ENCODE measurements at places on chromosomes 5 and 9.

- DNase-seq: no peak
These were observed 10.8 kb upstream of the CPLX2 start for GRCh38 chr5:175860531-175861045.

GRCh38 chr5:138469540-138470321, 4.5 kb downstream of the EGR1 start:
- DNase-seq: no peak

DNA sequence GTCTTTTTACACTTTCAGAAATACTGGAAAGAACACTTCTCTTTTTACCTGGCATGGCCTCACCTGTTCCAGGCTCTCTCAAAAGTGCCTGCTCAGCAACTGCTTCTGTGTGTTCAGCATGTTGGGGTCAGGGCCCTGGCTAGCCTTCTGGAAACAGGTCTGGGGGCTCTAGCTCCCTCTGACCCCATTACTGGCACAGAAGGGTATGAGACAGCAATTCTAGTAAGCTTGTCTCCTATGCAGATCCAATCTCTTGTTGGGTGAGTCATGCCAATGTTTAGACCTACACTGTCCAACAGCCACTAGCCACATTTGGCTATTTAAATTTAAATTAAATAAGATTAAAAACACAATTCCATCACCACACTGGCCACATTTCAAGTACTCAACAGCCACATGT, 80.8 kb downstream of the MAPKAP1 start:
- DNase-seq: no peak

- DNase-seq: peak; percentile 67
These were observed 308.5 kb downstream of the RAB3C start for GRCh38 chr5:58891086-58891970.

GRCh38 chr5:81694726-81695125, 56.2 kb downstream of the SSBP2 start:
- no peak for DNase-seq

DNA sequence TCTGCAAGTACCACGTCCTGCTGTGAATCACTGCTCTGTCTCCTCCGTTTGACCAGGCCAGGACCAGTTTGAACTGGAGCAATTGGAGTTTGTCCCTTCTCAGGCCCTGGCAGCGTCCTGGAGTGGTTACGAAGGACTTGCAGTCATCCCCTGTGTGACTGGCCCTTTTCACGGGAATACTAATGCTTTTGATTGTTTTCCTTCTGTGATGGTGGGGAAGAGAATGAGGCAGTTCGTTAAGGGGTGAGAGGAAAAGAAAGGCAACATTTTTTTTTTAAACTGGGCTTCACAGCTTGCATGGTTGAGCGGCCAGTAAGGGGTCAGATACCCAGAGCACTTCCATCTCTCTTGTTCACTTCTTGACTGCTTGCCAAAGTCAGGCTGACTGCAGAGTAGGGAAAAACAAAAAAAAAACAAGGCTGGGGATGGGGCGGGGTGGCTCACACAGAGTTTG, 153.5 kb upstream of the STK32A start:
- peak; percentile 6 for DNase-seq

- DNase-seq: no peak
These were observed 58.2 kb downstream of the ADAMTS2 start for GRCh38 chr5:179287071-179287470.

DNA sequence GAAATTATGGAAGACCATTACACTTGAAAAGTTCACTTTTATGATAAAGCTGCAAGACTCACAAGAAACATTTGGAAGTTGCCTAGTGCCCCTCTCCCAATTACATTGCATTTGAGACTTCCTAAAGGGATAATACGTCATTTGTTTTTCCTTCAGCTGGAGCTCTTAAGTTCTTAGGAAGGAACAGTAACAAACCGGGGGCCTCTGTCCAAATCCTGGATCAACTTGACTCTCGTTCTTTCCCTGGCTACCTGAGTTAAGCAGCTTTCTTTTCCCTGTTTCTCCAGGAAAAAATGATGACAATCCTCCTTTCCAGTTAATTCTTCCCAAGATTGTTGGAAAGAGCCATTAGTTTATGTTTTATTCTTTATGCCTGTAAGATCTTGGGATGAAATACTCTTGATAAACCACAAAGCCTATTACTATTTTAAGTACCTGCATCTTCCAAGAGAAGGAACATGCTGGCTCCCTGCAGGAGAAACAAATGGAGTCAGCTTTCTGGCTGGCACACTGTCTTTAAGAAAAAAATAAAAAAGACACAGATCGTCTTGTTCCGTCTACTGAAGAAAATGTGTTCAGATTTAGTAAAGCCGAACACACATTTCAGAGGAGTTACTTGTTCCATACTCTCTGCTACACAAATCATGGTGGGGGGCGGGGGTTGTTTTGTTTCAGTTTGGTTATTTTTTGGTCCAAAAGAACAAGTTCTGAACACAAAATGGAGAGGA, 297.9 kb downstream of the EFNA5 start:
- DNase-seq: no peak

GRCh38 chr9:114606597-114607207, 4.4 kb upstream of the TMEM268 start:
- DNase-seq: no peak

DNA sequence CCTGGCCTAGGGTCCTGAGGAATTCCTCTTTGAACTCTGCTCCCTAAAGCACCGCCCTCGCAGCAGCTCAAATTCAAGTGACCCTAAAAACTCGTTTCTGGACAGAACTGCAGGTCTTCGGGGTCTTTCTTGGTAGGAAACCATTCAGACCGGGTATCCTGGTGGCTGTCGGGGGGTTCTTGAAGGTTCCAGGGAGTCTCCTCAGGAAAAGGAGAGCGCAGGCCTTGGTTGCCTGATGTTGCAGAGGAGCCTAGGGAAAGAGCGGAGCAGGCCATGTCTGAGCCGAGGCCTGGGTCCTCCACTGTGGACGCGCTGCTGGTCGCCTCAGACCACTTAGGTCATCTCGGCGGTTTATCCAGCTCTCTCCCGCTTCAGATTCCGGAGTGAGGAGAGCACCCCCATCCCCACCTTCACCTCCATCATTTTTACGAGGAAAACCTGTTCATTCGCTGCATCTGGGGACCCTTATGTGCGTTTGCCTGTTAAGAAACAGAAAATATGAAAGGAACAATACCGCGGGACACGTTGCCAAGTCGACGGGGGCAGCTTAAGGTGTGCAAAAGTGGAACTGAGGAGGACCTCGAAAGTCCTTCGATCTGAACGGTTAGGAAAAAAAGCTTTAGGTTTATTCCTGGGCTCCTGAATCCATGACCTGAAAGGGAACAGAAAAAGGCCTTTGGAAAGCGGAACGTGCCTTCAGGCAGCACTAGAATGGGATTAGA, 299.4 kb downstream of the PARP8 start:
- DNase-seq: peak; percentile 31

DNA sequence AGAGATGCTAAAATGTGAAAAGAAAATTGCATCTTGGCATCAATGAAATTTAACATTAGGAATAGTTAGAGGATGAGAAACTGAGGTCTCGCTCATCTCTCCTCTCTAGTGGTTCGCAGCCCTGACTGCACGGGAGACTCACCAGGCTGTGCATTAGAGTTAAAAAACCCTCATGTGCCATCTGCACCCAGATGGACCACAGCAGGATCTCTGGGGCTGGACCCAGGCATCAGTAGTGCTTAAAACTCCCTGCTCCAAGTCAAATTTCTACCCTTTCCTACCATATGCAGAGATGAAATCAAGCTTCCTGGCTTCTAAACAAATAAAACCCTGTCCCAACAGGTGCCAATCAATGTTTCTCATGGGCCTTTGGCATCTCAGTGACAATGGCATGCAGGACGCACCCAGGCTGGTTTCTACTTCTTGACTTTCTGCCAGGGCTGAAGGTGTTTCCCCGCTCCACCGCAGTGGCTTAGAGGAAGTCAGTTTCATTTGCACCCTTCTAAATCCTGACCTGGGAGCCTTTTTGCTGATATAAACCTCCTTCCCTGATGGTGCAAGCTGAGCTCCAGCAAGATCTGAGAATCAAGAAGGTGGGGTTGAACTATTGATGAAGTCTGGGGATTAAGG, 132.6 kb downstream of the NSG2 start:
- no peak for DNase-seq

DNA sequence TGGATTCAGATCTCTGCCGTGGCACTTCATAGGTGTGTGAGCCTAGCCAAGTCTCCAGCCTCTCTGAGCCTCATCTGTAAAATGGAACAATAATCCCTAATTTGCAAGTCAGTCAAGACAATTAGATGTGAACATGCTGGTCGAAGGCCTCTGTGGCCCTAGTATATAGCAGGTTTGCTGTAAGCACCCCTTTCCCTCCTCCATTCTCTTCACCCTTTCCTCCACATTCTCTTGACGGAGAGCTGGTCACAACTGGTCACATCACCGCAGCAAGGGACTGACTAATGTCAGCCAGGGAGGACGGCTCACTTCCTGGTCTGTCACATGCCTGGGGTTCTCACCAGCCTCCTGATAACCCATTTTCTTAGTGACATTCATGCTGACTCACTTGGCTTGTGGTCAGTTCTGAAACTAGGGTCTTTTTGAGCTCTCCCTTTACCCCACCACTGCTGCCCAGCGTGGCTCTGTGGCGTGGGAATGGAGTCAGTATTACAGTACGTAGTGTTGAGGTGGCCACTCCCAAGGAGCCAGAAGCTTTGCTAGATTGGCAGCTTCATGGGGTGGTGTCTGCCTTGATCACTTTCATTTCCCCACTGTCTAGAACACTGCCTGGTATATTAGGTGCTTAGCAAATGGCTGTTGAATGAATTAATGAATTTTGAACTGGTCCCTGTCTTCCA, 47.8 kb downstream of the ERGIC1 start:
- DNase-seq: no peak

DNA sequence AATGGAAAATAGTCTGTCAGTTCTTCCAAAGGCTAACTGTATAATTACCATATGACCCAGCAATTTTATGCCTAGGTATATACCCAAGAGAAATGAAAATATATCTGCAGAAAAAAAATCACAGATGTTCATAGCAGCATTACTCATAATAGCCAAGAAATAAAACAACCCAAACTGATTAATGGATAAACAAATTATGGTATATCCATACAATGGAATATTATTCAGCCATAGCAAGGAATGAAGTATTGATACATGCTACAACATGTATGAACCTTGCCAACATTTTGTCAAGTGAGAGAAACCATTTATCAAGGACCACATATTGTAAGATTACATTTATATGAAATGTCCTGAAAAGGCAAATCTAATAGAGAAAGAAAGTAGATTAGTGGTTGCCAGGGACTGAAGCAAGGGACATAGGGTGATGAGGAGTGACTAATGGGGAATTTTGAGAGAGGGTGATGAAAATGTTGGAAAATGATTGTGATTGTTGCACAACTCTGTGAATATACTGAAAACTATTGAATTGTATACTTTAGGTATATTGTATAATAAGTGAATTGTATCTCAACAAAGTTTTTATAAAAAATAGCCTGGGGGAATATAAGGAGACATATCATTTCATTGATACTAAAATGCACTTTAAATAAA, 114.4 kb downstream of the PBX3 start:
- DNase-seq: no peak

DNA sequence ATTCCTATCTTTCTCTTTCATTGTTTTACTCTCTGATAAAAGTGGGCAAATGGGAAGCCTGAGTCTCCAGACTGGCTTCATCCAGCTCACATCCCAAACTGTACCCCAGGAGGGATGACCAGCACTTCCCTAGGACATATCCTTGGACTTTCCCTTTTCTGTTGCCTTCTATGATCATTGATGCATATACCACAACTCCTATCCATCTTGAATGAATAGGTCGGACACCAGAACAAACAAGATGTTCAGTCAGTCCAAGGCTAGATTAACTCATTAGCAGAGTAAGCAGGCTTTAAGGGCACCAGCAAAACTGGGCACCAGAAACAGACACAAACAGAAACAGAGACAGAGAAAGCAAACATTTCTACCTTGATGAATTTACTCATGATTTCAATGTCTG, 159.1 kb upstream of the RGMB start:
- no peak for DNase-seq
